ENCODE measurements at places on chromosomes 13 and 19.

- no peak for DNase-seq
Measured at GRCh38 chr13:24500977-24501376, 11.6 kb downstream of the PARP4 start.

DNA sequence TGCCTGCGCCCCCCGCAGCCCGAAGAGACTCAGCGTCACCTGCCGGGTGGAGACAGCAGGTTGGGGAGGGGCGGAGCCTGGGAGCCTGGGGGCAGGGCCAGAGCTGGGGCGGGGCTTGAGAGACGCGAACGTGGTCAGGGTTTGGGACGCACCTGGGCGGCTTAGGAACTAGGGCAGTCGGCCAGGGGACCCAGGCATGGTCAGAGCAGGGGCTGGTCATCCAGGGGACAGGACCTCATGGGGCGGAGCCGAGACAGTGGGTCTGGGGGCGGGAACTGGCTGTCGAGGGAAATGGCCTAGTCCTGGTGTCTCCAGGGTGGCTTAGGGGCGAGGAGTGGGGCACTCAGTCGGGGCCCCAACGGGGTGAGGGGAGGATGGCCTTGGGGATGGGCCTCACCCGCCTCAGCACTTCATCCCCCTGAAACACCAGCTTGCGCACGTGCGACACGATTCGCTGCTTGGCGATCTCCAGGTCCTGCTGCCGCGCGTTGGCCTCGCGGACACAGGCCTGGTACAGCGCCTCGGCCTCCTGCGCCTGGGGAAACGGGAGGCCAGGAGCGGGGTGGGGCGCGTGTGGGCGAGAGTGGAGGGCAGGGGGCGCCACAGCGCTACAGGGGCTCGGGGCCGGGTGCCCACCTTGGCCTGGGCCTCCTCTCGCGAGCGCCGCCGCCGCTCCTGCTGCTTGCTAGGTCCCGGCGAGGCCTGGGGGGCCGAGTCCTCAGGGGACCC, 5.8 kb downstream of the GMIP start:
- DNase-seq = no peak

- DNase-seq = no peak
Measured at GRCh38 chr13:106859533-106859904, 291.6 kb upstream of the ARGLU1 start.

- DNase-seq = no peak
Measured at GRCh38 chr19:40335101-40335500, 13.1 kb downstream of the C19orf47 start.

DNA sequence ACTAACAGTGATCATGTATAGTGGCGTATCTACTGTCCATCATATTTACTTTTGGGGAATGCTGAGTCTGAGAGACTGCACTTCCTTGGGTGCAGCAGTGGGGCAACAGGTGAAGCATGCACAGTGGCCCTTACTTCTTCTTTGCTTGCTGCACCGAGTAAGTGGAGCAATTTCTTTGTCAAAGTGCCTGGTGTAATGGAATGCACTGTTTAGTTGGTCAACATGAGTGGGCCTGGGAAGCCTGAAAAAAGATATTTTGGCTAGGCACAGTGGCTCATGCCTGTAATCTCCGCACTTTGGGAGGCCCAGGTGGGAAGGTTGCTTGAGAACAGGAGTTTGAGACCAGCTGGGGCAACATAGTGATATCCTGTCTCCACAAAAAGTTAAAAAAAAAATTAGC, 94.9 kb downstream of the OLFM4 start:
- no peak for DNase-seq

DNA sequence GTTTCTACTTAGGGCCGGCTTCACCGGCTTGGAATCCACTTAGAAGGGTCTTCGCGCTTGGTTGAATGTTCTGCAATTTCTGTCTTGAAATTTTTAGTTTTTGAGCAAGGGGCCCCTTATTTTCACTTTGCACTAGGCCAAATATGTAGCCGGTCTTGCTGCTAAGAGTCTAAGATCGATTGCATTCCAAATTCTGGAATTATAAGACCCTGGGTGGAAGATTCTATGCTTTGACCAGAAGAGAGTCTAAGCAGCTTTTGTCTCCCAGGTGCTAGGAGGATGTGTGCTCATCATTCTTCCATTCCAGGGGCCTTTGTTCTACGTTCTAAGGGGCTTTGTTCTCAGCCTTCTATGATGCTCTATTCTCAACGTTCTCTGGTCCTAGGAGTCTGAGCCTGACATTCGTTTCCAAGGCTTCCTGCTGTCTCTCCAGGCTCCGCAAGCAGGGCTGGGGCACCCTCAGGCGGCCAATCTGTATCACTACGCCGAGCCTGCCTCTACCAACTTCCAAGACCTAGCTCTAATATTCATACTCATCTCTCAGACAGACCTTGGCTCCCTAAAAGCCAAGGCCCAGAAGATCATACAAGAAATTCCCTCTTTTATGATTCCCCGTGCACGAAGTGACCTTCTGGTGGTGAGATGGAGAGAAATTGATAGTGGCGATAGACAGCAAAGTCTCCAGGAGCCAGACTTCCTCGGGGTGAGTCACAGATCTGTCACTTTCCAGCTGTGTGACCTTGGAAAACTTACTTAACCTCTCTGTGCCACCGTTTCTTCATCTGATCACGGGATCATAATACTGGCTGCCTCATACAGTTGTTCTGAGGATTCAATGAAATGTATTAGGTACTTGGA, 982 bp upstream of the DACT3 start:
- peak; percentile 77 for DNase-seq

- no peak for DNase-seq
Measured at GRCh38 chr13:27533155-27533643, 82.8 kb upstream of the MTIF3 start.

DNA sequence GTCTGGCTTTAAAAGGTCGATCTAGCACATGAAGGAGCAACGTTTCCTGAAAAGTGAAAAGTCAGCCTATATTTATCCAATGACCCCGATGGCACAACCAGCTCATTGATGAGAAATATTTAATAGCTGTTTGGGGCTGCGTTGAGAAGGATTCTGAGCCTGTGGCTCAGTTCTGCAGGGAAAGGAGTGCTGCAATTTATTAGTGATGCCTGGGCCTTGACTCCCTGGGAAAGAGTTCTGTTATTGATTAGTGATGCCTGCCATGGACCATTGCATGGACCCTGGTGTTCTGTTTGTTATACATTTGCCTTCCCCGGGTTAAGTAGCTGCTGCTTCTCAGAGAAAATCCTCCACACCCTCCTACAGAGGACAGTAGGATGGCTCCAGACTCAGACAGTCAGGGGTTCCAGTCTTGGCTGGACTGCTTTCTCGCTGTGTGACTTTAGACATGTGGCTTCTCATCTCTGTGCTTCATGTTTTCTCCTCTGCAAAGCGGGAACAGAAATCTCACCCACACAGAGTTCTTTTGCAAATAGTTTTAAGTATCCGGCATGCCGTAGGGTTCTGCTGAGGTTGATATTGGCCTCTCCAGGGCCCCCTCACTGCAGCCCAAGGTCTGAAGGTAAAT, 17.7 kb upstream of the PTPRS start:
- DNase-seq = no peak

DNA sequence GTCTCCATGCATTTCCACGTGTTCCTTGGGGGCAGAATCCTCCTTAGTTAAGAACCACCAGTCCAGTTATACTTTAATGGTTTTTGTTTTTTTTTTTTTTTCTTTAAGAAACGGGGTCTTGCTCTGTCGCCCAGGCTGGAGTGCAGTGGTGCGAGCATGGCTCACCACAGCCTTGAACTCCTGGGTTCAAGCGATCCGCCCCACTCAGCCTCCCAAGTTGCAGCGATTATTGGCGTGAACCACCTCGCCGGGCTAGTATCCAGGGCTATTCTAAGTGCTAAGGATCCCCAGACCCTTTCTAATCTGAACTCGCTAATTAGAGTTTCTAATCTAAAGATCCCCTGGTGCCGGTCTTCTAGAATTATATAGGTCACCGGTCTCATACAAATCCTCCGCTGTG, 9.6 kb downstream of the ABHD8 start:
- no peak for DNase-seq

GRCh38 chr19:48396824-48397176, 3.3 kb downstream of the GRIN2D start:
- DNase-seq = no peak

DNA sequence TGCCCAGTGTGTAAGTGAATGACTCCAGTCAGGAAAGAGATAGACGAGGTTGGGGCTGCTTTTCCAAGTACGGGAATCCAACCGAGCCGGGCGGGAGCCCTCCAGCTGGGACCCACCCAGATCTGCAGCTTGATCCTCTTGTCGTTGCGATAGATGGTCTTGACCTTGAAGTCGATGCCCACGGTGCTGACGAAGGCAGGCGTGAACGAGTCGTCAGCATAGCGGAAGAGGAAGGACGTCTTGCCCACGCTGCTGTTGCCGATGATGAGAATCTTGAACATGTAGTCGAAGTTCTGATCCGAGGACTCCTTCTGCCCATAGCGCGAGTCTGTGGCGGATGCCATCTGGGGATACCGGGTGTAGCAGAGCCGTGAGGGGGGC, 1.5 kb downstream of the RAB3A start:
- no peak for DNase-seq

DNA sequence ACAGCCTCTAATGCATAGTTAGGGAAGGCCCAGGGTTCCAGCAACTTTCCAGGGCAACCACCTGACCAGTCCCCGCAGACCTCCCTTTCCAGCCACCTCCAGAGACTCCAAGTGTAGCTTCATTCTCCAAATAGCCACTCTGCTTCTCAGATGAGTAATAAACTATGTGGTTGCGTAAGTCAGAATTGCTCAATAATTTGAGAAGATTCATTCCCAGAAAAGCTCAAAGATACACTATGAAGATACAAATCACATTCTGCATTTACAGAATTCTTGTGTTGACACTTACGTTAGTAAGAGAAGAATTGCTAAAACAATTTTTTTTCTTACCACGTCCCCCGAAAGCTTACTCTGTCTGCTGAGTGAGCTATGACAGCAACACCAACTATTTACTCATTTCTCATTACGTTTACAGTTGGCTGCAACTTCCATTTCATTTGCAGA, 8.2 kb upstream of the LATS2 start:
- DNase-seq = no peak

- no peak for DNase-seq
Measured at GRCh38 chr13:41780715-41781706, 179.9 kb downstream of the VWA8 start.

GRCh38 chr13:82925114-82925513, 957.2 kb downstream of the SLITRK1 start:
- no peak for DNase-seq

DNA sequence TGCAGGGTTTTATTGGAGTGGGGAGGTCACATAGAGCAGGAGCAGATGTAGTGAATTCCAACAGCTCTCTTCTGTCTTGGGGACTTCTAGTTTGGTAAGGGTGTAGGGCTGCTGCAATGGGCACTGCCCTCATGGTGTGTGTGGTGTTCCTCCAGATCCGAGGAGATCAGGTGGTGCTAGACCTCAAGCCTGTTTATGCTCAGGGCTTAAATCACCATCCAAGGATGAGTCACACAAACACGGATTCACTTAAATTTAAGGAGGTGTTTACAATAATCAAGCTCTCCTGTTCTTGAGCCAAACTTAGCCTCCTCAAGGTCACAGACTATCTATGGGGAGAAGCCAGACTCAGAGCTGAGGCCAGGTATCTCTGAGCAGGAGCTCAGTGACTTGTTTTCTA, 23.0 kb downstream of the HS6ST3 start:
- DNase-seq = no peak

DNA sequence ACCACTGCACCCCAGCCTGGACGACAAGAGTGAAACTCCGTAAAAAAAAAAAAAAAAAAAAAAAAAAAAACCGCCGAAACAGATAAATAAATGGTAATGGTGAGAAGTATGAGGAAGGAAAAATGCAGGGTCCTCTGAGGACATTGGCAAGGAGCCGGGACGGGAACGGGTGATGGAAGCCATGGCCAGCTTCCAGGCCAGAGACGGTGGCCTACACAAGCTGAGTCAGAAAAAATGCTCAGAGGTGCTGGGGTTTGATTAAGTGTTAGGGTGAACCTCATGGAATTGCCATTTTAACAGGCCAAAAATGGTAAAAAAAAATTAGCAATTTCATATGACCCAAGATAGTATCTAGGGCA, 866 bp upstream of the ZSWIM4 start:
- DNase-seq = no peak

DNA sequence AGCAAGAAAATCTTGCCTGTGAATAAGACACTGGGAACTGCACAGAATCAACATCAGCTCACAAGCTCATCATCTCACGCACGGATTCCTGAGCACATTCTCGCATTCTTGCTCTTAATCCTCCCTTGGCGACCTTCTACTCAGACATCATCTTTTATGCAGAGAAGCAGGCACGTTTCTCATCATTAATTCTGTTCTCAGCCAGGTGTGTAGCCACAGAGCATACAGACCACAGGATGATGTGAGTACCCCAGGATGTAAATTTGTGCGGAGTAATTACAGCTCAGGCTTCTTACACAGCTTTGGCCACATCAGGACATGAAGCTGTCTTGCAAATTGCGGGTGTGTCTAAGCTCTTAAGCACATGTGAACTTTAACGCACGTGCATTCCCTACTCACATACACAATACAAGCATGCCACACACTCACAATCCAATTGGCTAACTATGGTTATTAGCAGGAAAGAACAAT, 36.5 kb upstream of the SACS start:
- DNase-seq = no peak

- DNase-seq = no peak
Measured at GRCh38 chr13:96338030-96338429, 248.1 kb downstream of the HS6ST3 start.

- no peak for DNase-seq
Measured at GRCh38 chr13:47886314-47886713, 114.8 kb downstream of the SUCLA2 start.

- no peak for DNase-seq
Measured at GRCh38 chr19:18992696-18993095, 40.6 kb downstream of the SUGP2 start.

DNA sequence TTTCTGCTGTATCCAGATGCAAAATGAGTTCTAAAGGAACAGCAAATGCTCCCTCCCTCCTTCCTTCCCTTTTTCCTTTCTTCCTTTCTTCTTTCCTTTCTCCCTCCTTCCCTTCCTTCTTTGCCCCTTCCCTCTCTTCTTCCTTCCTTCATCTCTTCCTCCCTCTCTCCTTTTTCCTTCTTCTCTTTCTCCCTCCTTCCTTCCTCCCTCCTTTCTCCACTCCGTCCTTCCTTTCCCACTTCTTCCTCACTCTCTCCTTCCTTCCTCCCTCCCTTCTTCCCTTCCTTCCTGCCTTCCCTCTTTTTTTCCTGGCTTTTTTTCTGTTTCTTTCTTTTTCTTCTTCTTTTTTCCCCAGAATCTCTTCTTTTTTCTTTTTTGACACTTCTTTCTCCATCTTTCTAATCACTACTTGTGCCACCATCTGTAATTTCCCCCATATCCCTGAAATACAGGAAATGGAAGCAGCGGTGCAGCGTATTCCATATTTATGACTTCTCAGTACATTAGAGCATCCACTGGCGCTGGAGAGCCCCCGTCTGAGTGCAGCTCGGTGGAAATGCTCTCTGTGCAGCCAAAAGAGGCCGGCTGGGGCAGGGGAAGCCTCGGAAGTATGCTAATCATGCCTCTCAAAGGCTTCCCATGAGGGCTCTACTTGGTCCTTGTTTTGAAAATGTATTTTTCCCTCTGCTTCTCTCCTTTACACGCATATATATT, 275.6 kb downstream of the TSHZ3 start:
- DNase-seq = no peak

GRCh38 chr19:6373096-6373812, 660 bp downstream of the ALKBH7 start:
- DNase-seq = peak; percentile 91

Measured in NCI-H510A (cell line).